Activated gamma-delta T cell (primary cell): ENCODE measurements at places on chromosomes 12 and 14.

GRCh38 chr14:105845725-105846309 lies 319.4 kb downstream of the TMEM121 start:
- DNase-seq = no peak

GRCh38 chr14:33996462-33996861 lies 45.6 kb upstream of the EGLN3 start:
- DNase-seq = no peak

GRCh38 chr12:106197906-106198623 lies 49.8 kb downstream of the CKAP4 start:
- no peak for DNase-seq

GRCh38 chr12:71439613-71440344 lies at the start of gene LGR5:
Gene LGR5 (plus strand): TSS chr12:71439798. CDS start chr12:71440081, 283 bp downstream.
- DNase-seq = no peak

GRCh38 chr12:4275870-4276301 lies 2.3 kb downstream of the CCND2 start:
- no peak for DNase-seq

DNA sequence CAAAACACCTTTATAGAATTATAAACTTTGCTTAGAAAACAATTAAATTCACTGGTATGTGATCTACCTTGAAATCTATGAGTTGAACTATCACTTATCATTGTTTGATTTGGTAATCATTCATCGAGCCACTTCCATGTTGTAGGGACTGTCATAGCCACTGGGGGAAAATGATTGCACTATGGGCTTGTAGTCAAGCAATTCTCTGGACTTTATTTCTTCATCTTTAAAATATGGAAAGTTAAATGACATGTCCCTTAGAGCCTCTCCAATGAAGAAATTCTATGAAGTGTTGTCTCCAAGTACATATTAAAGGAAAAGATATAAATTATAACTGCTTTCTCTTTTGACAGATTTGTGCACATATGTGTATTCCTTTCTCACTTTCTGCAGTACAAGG lies 97.3 kb downstream of the NELL2 start:
- no peak for DNase-seq

DNA sequence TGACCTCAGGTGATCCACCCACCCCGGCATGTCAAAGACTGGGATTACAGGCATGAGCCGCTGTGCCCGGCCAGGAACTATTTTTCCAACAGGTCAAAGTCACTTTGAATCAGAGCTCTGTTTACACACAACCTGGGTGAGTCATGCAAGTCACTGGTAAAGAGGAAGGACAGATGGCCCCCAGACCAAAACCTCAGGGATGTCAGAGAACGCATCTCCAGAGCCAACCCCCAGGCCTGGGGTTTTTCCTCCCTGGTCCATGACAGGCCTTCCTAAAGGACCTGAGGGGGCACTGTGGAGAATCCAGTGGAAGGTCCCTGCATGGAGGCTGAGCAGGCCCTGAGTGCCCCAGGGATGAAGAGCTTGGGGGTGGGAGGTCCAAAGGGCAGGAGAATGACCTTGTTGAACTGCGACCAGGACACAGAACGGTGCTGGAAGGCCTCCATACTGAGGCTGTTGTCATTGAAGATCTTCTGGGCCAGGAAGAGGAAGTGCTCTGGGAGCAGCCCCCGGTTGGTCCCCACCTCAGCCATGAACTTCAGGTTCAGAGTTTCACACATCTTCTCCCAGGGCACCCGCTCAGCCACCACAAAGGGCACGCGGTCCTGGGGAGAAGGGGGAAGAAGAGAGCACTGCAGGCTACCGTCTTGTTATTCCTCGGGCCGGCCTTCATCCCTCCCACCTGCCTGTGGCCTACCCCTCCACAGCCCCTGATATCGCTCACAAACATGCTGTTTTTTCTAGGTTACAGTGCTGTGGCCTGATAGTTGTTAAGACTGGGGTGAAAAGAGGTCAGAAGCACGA lies 9.1 kb downstream of the STAT6 start:
- no peak for DNase-seq

- DNase-seq = no peak
These were observed 51.3 kb downstream of the IFNG-AS1 start for GRCh38 chr12:68040450-68041075.

DNA sequence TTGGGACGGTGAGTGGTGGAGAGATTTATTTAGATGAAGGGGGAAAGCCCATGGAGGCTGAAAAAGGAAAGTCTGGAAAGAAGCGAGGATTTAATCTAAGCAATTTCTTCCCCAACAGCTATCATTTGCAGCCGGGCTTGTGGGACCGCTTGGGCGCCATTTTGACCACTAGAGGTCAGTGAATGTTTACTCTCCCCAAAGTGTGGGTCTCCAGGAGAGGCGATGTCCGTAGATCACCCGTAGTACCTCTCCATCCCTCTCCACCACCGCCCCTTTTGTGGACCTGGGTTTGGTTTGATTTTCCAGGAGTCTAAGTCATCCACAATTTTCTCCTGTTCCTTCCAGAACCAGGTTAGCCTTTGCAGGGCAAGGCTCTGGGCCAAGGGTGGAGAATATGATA lies 91.2 kb upstream of the PARP11 start:
- no peak for DNase-seq

GRCh38 chr12:51913071-51914033 lies 6.0 kb downstream of the ACVRL1 start:
- no peak for DNase-seq

DNA sequence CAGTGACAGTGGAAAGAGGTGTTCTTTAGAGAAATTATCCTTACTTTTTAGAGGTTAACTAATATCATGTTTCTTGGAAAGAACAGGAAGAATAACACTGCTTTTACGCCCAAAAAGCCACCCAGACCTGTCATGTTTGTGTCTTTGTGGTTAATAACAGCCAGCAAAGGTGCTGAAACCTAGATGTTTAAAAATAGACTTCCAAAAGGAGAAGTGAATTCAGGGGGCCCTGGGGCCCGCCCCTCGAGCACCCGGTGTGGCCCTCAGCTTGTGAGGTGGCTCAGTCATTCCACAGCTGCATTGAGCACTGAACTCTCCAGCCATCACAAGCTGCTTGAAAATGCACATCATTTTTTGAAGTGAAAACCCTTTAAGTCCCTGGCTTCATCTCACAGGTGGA lies 20.8 kb upstream of the AMN start:
- no peak for DNase-seq

- no peak for DNase-seq
These were observed 82.4 kb downstream of the ARL6IP4 start for GRCh38 chr12:123062681-123063486.

GRCh38 chr12:57628280-57629191 lies 4.5 kb downstream of the B4GALNT1 start:
- no peak for DNase-seq

DNA sequence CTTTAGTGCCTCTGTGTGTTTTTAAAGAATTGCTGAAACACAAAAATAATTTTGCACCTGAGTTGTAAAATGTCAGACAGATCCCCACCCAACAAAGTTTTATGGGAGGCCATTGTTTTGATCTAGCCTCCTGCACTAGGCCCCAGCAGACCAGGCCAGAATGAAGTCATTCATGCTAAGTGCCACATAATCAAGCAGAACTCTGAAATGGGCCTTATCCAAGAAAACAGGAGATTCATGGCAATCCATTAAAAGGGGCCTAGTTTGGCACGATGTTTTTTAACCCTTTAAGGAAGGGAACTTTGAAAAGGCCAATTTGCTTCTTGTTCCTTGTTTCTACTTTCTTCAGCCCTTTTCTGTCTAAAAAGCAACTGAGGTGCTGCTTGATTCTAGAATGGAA lies 260.9 kb downstream of the ITPR2 start:
- no peak for DNase-seq

DNA sequence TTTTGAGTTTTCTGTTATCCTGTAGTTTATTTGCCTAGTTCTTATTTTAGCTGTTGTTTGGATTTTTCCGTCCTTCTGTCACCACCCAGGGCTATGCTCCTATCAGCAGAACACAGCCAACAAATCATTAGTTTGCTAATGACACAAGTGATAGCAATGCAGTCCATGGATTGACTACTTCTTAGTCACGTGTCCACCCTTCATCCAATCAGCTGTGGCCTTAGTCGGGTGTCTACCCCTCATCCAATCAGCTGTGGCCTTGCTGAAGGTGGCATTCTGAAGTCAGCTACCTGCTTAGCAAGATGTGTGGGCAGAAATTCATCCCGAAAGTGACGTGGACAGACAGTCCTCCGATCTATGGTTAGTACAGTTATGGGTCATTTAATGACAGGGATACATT lies 182.3 kb downstream of the GALC start:
- no peak for DNase-seq

GRCh38 chr12:120317224-120318105 lies 10.1 kb downstream of the PLA2G1B start:
- peak; percentile 98 for DNase-seq

- no peak for DNase-seq
These were observed 88.9 kb upstream of the FRMD6 start for GRCh38 chr14:51562816-51563215.

DNA sequence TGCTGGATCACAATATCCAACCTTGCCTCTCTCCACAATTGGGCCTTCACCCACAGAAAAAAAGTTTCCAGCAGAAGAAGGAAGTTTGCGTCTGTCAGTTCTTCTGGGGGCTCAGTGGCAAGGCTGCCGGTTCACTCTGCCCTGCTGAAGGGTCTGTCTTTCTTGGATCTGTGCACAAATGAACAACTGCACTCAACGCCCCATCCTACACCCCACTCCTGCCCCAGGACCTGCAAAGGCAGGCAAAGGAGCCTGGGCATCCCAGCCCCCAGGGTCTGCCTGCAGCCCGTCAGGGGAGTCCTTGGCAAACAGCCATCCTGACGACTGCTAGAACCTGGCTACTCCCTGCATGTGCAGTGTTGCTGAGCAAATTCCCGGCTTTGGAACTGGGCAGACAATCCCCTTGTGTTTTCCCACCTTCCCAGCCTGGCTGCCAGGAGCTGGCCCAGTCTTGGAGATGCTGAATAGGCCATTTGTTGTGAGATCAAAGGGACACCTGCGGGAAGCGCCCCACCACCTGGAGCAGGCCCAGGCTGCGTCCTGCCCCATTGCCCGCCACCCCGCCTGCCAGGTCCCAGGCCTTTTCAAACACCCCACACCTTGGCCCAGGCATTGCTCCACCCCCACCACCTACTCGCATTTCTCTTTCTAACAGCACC lies 311.9 kb downstream of the BCL11B start:
- no peak for DNase-seq

DNA sequence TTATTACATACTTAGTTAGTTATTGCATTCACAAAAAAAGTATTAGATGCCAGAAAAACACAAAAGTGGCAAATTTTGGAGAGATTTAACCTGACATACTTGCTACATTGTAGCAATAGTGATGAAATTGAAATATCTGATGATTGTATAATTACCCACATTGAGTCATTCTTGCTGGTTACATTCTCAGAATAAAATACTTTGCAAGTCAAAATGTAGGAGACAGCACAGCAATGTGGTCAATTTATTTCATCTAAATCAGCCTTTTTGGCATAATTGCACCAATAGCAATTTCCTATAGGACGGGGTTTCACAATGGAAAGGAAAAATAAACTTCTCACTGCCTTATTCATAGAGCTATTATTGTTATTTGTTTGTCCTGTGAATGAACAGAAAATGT lies 125.0 kb upstream of the ETV6 start:
- DNase-seq = no peak

DNA sequence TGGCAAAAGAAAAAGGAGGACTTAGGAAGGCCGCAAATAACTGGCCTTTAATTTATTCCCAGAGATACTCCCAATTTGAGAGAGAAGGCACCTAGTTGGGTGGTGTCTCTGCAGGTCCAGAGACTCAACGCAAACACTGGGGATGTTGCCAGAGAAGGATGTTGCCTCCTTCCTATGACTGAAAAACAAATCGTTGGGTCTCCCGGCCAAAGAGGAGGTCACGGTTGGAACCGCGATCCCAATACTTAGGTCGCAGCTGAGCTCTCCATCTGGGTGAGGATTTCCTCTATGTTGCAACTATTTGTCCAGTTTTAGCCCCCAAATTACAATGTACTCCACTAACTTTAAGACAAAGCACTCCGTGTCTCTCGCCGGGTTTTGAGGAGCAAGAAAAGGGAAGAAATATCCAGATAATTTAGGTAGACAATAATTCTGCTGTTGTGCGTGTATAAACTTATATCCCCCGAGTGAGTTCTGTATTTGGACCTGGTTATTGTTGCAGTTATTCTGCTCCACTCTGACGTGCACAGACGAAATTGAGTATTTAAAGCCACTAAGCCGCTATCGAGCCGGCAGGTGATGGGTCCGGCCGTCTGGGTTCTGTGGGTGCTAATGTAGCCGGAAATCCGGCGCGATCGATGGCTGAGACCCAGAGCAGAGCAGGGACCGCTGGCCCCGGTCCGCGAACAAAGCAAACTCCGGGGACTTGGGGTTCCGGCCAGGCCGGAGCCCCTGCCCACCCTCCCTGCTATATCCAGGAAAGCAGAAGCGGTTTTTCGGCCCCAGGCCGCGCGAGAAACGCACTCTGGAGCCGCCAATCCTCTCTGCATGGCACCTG lies 5.7 kb downstream of the HOXC12 start:
- DNase-seq = no peak

GRCh38 chr14:25011095-25011494 lies 38.9 kb downstream of the STXBP6 start:
- no peak for DNase-seq

DNA sequence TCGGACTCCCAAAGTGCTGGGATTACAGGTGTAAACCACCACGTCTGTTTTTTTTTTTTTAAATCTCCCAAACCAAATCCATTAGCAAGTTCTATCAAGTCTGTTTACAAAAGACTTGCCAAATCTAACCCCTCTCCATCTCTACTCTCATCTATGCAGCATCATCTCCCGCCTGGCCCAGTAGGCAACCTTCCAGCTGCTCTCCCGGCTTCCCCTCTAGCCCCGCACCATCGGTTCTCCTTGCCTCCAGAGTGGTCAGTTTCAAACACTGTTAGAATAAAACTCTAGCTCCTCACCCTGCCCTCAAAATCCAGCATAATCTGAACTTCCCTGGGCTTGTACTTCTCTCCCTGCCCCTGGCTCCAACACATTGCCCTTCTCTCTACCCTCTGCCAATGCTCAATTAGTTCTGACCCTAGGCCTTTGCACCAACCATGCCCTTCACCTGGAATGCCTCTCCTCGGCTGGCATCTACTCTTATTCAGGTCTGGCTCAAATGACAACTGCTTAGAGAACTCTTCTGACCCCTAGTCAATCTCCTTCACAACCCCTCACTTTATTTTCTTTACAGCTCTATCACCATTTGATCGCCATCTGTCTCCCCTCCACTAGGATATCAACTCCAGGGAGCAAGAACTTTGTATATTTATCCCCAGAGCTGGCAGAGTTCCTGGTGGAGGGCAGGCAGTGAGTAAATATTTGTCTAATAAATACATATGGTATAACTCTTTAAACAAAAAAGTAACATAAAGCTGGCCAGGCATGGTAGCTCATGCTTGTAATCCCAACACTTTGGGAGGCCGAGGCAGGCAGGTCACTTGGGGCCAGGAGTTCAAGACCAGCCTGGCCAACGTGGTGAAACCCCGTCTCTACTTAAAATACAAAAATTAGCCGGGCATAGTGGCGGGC lies 4.9 kb downstream of the WSB2 start:
- DNase-seq = no peak

GRCh38 chr12:92143258-92143657 lies 2.4 kb downstream of the BTG1 start:
- DNase-seq = no peak

GRCh38 chr14:20522332-20522731 lies 17.0 kb downstream of the RNASE10 start:
- no peak for DNase-seq

- no peak for DNase-seq
These were observed 329.6 kb downstream of the ADGRD1 start for GRCh38 chr12:131283191-131283861.

- no peak for DNase-seq
These were observed 163.7 kb downstream of the CALM1 start for GRCh38 chr14:90560558-90560957.
